Kidney capillary endothelial cell (primary cell): ENCODE measurements at places on chromosomes 2 and 18.

GRCh38 chr2:209662021-209662420 is 109.6 kb upstream of the UNC80 start:
- no peak for DNase-seq

- DNase-seq: no peak
These were observed 286.2 kb upstream of the TRIB2 start for GRCh38 chr2:12430407-12431133.

DNA sequence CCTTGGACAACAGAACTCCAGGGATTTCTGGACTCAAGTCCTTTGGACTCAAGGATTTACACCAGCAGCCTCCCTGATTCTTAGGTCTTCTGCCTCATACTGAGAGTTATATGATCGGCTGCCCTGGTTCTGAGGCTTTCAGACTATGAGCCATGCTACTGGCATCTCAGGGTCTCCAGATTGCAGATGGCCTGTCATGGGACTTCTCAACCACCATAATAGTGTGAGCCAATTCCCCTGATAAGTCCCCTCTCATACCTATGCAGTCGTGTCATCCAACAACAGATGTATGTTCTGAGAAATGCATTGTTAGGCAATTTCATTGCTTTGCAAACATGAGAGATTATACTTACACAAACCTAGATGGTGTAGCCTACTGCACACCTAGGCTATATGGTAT is 61.4 kb upstream of the MSTN start:
- DNase-seq: no peak

DNA sequence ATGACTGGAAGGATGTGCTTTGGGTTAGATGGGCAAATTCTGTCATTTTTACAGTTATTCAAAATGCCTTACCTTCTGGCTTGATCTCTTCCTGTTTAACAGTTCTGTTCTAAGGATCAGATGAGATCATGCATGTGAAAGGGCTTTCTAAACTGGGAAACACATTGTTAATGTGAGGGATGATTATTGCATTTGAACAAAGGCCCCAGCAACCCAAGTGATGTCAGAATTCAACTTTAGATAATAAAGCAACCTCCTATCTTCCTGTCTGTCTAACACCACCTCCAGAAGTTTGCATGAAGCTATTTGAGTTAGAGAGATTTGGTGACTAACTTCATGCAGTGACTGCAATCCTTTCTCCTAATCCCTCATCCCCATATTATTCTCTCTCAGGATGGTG is 77.8 kb upstream of the B3GNT2 start:
- DNase-seq: peak; percentile 74

- DNase-seq: no peak
These were observed 119.0 kb upstream of the ARHGAP28 start for GRCh38 chr18:6610466-6610865.

- no peak for DNase-seq
These were observed 38.8 kb downstream of the SCTR start for GRCh38 chr2:119485336-119486110.

DNA sequence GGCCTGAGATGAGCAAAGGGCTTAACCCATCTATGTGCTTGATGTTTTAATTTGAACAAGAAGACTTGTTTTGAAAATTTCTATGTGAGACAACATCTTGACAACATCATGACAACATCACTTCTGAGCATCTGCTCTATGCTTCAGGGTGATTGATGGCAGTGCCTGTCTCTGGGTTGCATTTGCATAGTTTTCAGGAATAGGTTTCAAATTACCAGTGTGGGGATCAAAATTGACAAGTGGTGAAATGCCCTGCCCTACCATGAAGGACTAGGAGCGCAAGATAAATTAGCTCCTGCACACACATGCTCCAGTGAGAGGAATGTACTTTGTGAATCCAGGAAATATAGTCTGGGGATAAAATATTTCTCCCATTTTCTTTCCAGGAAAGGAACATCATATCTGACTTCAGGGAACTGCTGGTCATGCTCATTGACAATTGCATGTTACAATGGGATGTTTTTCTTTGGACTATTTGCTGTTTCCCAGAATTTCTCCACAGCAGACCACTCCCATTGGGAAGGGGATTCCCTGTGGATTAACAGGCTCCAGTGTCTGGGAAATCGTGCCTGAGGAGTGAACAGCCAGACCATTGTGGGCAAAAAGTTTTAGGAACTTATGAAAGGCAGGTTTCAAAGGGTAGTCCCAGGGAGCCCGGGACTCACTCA is 45.3 kb upstream of the IL1R2 start:
- DNase-seq: no peak

- no peak for DNase-seq
These were observed 482.2 kb downstream of the DCC start for GRCh38 chr18:52822160-52822559.

- no peak for DNase-seq
These were observed 14.7 kb downstream of the ZNF236 start for GRCh38 chr18:76837071-76837470.

DNA sequence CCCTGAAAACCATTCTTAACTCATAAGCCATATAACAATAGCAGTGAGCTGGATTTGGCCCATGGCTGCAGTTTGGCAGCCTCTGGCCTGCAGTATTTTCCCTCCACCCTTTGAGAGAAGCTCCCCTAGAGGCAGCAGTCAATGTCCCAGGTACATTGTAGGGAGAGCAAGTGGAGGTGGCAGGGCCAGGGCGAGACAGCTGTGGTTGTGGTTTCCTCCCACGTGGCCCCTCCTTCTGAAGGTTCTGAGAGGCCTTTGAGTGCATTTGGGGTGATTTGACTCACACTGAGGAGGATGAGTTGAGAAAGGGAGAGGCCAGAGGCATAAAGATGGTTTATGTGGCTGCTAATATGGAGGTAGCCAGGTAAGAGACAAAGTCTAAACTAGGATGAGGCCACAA is 45.5 kb upstream of the LDAH start:
- DNase-seq: no peak

GRCh38 chr2:101792208-101792607 is 94.7 kb downstream of the MAP4K4 start:
- no peak for DNase-seq

DNA sequence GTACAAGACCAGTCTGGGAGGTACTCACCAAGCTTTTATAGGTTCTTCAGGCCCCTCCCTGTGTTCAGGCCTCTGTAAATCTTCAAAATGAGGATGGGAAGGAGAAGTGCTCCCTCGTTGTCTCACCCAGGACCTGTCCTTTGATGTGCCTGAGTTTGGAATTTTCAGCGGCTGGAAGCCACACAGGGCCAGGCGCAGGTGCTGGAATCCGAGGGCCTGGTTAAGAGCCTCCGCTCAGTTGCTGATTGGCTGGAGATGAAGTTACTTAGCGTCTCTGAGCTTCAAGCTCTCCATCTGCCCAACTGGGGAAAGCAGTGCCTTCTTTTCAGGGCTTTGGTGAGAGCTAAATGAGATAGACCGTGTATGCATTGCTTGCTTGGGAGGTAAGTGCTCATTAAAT is 30.0 kb downstream of the HJURP start:
- no peak for DNase-seq

- DNase-seq: peak; percentile 56
These were observed 907 bp upstream of the GYPC start for GRCh38 chr2:126655051-126655450.

DNA sequence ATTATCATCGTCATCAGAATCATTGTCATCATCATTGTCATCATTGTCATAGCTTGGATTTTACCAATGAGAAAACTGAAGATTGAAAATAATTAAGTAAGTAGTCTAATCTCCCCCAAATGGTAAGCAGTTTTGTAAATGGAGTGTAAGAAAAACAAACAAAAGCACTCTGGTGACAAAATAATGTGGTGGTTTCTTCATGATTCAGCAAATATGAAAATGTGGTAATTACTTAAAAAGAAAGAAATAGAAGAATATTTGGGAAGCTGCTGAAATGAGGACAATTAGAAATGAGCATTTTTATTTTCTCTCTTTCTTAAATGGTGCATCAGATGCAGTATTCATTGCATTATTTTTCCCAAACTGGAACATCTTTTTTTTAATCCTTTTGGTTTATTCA is 514.4 kb downstream of the DCDC2C start:
- no peak for DNase-seq

- no peak for DNase-seq
These were observed 35.9 kb downstream of the CYRIA start for GRCh38 chr2:16629770-16630169.

DNA sequence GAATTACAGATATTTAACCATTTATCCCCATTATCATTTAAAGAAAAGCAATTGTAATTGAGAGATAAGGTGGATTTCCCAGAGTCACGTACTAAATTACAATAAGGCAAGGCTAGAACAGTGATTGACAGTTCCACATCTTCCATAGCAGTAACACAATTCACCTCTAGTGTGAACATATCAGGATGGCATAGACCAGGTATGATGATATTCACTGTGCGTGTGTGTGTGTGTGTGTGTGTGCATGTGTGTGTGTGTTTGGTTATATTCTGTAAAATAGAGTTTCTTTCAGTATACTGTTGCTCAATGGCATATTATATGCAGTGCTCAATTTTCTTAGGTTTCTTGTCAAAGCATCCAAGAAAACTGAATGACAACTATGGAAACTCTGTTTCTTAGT is 1.7 kb downstream of the SCN2A start:
- DNase-seq: no peak

GRCh38 chr2:173076581-173077345 is 1.1 kb downstream of the MAP3K20 start:
- peak; percentile 46 for DNase-seq

DNA sequence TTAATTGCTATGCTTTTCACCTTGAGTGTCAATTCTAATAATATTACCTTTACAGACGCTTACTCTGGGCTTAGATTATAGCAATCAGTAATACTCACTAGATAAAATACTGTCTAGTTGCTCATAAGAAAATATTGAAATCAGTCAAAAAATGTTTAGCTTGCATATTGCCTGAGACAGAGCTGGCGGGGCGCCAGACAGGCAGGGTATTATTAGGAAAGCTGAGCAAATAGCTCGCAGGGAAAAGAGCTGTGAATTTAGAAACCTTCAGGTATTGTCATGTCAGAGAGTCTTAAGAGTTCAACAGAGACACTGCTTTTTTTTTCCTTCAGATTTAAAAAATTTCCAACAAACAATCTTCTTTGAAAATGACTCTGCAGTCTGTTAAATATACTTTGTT is 118.4 kb downstream of the MEIS1 start:
- DNase-seq: no peak

DNA sequence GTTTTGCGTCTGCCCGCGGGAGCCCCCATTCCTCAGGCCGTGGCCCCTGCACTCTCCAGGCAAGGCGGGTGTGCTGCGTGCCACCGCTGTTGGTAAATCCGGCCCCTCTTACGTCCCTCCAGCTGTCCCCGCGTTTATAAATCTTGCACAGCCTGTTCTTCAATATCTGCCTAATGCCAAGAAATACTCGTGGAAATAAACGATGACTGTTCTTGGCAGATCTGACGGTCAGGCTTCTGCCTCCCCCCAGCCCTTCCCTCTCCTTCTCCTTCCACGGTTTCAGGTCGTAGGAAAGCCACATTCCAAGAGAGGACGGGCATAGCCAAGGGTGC is 20.5 kb downstream of the ODC1 start:
- no peak for DNase-seq

DNA sequence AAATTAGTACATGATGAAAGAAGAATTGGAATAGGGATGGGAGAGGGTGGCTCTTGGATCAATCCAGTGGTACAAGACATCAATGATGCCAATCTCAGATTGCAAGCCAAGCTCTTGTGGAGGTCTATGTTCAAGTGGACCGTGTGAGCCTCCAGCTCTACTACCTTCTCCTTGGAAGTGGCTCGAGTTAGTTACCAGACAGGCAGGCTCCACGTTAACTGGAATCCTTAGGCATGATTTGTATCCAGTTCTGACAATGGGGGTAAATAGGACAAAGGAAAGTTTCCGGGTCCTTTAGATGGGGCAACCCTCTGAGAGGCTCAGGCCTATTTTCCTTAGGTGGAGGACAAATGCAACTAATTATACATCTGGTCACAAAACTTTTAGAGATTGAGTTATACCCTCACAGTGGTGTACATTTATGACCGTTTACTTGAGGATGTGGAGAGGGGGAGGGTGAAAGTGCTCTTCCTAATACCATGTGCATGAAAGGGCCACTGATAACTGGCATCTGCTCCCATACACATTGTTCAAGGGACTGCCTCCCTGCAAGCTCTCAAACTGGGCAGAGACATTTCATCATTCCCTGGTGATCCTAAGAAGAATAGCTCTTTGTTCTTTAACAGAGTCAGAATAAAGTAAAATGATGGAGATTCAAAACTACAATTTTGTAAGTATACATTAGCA is 180.2 kb downstream of the SOCS6 start:
- no peak for DNase-seq

DNA sequence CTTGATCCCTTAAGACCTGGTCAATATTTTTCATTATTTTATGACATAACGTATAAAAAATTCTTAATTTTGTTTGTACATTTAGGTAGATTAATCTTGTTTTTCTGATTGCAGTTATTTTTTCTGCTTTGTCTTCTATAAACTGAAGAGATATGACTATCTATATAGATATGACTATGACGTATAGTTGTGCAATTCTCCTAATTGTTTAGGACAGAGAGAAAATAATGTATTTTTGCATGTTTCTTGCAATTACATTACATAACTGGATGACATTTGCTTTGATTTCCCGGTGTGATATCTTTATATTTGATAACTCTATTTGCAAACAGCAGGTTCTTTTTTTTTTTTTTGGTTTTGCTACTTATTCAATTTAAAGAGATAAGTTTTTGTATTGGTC is 310.2 kb upstream of the REG3G start:
- DNase-seq: no peak
